NCI-H446 (cell line): ENCODE measurements at places on chromosomes 12 and 14.

DNA sequence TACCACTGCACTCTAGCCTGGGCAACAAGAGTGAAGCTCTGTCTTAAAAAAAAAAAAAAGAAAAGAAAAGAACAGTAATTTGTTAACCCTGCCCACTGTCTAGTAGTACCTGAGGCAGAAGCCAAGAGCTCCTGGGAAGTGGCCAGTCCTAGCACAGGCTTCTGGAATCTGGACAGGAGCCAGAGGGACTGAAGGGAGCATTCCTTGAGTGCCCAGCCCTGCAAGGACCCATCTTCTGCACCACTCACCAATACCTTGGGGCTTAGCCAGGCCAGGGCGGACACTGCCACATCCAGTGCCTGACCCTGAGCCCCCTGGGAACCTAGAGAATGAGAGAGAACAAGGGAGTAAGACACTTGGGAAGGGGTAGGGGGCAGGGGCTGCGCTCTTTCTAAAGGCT is 33.7 kb downstream of the PARP2 start:
- no peak for DNase-seq

DNA sequence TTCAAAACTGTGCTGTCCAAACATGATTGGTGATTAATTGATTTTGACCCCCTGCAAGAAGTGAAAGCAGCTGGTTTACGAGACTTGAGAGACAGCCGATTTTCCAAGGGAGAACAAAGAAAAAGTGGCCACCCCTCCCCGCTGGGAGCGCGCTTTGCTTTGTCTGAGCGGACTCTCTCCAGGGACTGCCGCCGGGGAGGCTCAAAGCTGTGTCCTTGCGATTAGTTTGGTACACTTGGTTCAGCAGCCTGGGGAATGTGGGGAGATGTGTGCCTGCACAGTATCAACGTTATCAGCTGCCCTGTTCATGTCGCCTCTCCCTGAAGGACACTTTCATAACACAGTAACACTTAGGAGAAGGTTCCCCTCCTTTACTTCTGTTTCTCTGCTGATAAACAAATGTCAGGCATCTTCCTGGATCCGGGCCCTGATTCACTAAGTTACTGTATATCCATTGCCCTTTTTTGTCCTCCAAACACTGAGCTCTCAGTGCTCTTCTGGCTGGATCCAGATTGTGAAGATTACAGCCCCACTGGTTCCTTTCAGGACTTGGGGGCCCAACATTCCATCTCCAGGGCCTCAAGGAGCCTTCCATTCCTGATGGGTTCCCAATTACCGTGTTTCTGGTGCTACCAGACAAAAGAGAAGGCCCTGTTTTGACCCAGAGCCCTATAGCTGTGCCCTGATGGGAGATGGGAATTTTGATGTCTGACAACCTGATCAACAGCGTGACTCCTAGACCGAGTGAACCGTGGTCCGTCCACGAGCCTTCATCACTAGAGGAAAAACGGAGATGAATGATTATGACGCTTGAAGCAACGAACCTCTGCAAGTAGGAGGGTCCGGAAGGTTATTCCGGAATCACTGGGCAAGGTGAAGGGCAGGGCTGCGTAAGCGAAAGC is 31.7 kb upstream of the TUBA1C start:
- peak; percentile 66 for DNase-seq

GRCh38 chr12:128513831-128514230 is 246.9 kb downstream of the TMEM132C start:
- no peak for DNase-seq

DNA sequence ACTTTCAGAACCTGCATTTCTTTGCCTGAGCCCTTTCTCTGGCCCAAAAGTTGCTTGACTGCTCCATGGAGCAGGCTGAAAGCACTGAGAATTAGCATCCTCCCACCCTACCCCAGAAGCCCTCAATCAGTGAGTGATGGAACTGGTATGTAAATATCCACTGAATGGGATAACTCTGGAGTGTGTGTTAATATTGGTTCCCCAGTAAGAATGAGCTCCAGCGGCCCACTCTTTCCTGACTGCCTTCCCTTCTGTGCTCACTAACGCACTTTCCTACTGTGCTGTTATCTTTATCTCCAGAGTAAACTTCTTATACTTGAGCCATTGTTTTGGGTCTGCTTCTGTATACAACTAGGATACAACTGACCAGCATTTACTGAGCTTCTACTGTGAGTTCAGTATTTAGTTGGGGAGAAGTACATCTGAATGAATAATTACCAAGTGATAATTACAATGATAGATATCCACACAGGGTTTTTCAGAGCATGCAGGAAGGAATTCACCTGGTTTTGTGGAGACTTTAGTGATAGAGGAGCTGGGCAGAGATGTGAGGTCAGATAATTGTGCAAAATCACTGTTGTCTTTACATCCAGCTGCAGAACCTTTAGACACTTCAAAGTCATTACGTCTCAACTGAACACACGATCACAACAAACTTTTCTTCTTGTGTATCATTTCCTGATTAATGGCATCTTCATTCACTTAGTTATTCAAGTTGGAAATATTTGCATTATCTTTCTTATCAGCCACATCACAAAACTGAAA is 149.2 kb upstream of the BTG1 start:
- no peak for DNase-seq

GRCh38 chr12:108693751-108694150 is 37.6 kb downstream of the CORO1C start:
- no peak for DNase-seq

DNA sequence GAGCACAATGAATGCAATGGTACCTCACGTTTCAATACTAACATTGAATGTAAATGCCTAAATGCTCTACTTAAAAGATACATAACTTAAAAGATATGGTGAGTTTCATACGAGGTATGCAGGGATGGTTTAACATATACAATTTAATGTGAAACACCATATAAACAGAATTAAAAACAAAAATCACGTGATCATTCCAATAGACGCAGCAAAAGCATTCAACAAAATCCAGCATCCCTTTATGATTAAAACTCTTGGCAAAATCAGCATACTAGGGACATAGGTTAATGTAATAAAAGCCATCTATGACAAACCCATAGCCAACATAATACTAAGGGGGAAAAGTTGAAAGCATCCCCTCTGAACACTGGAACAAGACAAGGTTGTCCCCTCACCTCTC is 845.7 kb downstream of the SLC16A7 start:
- no peak for DNase-seq

DNA sequence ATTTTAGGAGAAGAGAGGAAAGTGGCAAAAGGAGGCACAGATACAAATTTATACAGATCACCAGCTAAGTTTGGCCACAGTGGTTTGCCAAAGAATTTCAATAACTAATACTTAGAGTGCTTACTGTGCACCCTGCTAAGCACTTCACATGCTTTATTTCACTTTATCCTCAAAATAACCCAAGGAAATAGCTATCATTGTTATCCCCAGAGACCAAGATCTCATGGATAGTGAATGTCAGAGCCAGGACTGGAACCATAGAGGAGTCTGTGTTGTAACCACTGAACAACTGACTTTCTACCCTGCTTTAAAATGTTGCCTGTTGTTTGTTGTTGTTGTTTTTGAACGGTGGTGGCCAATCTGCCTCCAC is 1.3 kb upstream of the TCP11L2 start:
- DNase-seq, result no peak

- no peak for DNase-seq
Measured at GRCh38 chr14:65302571-65303189, 109.8 kb upstream of the FUT8 start.

- DNase-seq, result peak; percentile 51
Measured at GRCh38 chr12:15155271-15155670, 65.9 kb downstream of the RERG start.

GRCh38 chr12:12461923-12462315 is 100.7 kb downstream of the DUSP16 start:
- DNase-seq, result no peak

DNA sequence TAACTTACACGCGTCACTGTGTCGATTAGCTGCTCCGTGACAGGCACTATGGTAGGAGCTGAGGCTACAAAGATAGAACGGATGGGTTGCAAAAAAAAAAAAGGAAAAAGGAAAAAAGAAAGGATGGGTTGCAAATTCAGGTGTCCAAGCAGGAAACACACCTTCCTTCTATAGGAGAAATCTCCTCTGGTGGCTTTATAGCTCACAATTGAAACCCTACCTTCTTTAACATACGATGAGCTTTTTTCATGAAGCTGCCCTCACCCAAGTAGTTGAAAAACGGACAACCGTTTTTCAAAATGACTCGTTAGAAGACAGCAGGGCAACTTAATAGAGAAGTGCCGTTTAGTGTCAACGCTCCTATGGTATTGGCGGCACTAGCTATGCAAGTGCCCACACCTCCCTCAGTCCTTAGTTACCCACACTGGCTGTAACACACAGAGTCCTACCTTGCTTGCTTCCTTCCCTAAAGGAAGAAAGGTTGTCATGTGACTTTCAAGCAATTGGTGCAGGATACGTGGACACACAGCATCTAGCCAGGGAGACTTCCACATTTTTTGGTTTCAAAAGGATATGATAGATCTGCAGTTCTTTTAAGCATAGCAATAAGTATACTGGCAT is 682 bp upstream of the TRIP11 start:
- DNase-seq, result peak; percentile 27

DNA sequence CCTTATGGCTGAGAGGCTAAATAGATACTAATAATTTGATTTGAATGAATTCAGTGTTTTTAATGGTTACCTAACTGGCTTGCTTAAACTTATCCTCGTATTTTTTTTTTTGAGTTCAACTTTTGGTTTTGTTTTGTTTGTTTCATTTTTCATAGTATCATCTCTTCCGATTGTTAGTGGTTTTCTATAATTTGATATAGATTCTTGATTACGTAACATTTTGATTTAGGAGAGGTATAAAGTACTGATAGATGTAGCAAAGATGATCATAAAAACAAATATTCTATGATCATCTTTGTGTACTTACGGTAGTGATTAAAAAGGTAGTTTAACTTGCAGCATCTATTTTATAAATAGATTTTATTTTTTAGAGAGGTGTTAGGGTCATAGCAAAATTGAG is 93.0 kb downstream of the ALX1 start:
- DNase-seq, result no peak

DNA sequence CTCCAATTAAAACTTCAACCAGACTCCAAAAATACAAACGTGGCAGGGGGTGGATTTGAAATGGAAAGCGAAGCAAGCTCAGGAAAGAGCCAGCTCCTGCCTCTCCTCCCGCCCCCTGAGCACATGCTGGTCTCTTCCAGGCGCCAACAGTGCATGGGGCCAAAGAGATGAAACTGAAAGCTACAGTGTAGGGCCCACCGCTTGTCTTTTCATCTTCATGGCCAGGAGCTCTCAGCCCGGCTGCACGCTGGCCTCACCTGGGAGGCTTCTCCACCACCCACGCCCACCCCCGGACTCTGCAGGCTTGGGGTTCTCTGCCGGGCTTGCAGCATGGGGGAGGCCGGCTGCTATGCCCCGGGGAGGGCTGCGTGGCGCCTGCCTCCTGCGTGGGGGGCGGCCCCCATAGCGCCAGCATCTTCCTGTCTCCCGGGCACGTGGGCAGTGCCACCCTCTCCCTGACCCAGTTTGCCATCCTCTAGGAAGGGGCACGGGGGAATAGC is 2.0 kb downstream of the RIMBP2 start:
- DNase-seq, result no peak

DNA sequence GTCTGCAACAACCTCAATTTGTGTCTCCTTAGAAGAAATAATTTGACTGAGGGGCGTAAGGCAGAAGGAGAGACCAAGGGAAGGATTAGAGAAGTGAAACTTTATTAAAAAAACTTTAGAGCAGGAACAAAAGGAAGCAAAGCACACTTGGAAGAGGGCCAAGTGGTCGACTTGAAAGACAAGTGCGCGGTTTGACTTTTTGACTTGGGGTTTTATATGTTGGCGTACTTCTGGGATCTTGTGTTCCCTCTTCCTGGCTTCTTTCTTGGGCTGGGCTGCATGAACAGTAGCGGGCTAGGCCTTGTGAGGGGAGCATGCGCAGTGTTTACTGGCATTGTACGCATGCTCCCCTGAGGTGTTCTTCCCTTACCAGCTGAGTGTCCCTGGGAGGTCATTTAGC is 369.3 kb upstream of the DCN start:
- DNase-seq, result no peak

DNA sequence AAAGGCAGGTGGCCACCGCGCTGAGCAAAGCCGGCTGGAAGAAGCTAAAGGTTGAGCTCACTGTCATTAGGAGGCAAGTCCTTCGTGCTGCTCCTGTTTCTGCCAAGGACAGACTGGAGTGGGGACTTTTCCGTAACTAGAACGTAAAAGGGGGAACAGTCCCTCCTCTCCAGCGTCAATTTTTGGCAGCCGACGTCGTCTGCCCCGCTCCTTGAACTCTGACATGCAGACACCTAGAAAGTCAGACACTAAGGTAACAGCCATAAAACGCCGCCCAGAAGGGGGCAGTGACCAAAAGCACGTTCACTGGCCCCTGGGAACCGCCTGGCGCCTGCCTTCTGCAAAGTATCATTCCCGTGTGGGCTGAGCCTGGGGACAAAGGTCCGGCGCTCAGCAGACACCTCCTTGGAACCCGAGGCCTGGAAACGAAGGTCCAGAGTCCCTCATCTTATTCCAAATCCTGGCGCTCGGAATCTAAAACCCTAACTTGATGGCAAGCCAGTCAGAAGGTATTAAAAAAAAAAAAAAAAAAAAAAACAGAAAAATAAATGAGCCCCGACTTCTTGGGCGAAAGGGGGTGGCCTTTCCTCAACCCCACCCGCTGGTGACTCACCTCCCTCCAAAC is 1.1 kb upstream of the LRP1 start:
- DNase-seq, result no peak

GRCh38 chr12:24534622-24535021 is 414.3 kb downstream of the BCAT1 start:
- DNase-seq, result no peak

DNA sequence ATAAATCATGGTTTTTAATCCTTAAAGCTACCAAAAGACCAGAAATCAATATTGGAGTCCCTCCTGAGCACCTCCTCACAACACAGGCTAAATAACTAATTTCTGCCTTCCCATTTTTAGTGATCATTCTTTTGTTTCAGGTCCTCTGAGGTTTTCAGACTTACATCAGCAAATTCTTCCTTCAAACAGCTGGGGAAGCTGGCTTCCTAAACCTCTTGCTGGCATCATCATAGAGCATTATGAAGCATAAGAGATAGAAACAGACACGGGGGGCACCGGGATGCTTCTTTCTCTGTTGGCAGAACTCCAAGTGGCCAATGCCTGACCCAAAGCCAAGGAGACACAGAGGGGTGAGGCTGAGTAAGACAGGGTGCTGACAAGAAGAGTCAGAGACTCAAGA is 47.9 kb upstream of the DBX2 start:
- DNase-seq, result no peak

- no peak for DNase-seq
Measured at GRCh38 chr14:92248696-92249095, 74.3 kb upstream of the SLC24A4 start.

DNA sequence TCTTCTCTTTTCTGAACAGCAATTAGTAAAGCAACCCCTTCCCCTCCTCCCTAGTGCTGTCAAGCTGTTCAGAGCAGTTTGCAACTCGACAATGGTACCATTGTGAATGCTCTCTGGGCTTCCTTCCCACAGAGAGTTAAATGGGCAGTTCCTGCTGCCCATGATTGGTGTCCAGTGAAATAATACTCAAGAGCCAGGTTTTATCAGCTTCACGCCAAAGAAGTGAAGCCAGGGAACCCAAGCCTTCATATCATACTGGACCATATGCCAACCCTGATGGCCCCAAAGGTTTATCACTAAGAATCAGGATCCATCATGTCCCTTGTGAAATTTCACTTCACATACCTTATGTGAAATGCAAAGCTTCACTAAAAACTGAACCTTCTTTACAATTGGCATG is 24.7 kb downstream of the INSM2 start:
- DNase-seq, result peak; percentile 61

GRCh38 chr12:95838125-95838524 is 20.6 kb upstream of the SNRPF start:
- DNase-seq, result no peak

GRCh38 chr12:114339626-114340025 is 66.3 kb downstream of the TBX5 start:
- DNase-seq, result no peak
